Esophagus squamous epithelium (tissue), 5 donors: ENCODE measurements at places on chromosomes 1 and 21.

DNA sequence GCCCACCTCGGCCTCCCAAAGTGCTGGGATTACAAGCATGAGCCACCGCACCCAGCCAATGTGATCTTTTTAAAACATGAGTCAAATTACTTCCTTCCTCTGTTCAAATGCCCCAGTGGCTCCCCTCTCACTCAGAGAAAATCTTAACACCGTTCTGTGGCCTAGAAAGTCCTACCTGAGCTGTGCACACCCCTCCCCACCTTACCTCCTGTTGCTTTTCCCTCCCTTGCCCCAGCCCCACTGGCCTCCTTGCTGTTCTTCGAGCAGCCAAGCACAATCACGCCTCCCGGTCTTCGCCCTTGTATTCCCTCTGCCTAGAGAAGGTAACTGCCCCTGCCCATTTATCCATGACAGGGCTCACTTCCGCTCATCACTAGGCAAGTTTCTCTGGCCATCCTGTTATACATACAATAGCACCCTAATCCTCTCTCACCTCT, 62.6 kb upstream of the RPL11 start:
- no peak for DNase-seq

DNA sequence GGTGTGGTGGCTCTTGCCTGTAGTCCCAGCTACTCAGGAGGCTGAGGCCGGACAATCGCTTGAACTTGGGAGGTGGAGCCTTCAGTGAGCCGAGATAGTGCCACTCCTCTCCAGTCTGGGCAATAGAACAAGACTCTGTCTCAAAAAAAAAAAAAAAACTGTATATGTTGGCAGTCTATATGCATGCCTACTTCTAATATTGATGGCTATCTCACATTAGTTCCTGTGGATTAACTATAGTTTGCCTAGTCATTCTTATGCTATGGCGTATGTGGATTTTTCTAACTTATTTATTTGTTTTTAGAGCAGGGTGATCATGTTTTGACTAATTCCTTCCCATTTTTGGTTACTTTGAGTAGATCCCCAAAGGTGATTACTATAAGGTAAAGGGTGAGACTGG, 9.4 kb downstream of the GSTM1 start:
- no peak for DNase-seq

DNA sequence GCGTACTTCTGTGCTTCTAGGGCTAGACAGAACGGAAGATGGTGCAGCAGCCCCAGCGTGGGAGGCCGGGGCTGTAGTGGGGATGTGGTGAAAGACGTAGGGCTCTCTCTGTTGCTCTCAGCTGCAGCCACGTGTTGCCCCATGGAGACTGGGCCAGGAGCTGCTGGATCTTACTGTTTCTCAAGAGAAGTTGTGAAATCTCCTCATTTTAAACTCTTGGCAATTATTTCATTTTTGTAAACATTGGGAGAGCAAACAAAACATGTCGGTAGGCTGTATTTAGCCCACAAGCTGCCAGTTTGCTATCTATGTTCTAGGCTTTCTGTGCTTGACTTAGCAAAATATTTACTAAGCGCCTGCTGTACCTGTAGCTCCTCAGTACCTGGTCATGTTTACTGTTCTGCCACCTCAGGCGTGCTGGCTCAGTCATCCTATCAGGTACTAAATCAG, 15.9 kb upstream of the ELOA start:
- no peak for DNase-seq

GRCh38 chr1:228198977-228199590, 8.8 kb upstream of the OBSCN start:
- no peak for DNase-seq

DNA sequence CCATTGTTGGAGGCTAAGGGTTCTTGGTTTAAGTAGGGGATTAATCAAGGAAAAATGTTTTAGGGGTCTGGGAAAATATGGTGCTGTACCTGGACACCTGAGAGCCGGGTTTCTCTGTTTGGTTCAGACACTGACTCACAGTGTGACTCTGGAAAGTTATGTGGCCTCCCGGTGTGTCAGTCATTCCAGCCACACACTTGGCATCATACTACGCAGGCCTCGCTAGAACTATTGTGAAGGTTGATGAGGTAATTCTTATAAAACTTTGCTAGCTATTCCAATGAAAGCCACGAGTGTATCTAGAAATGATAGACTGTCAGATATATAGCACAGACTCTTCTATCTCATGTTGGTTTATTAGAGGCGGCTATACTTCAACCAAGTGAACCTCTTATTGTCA, 4.8 kb upstream of the CAMSAP2 start:
- DNase-seq: no peak

GRCh38 chr1:115129071-115129640, 39.9 kb upstream of the TSPAN2 start:
- no peak for DNase-seq

- no peak for DNase-seq
Observed at GRCh38 chr1:56194701-56195300, 384.6 kb downstream of the PLPP3 start.

- no peak for DNase-seq
Observed at GRCh38 chr21:42858185-42858847, 21.0 kb downstream of the WDR4 start.
